ENCODE measurements at places on chromosomes 12 and 14.

- DNase-seq, result no peak
Observed at GRCh38 chr12:75661908-75662307, 150.5 kb upstream of the KRR1 start.

- no peak for DNase-seq
Observed at GRCh38 chr12:111598637-111599452, at the start of gene ATXN2. ATXN2 (minus strand) TSS chr12:111599315; CDS start chr12:111599034, 281 bp downstream.

- no peak for DNase-seq
Observed at GRCh38 chr14:97705976-97706375, 908.8 kb downstream of the VRK1 start.

- no peak for DNase-seq
Observed at GRCh38 chr14:70077720-70078119, 111.0 kb downstream of the SLC8A3 start.

GRCh38 chr14:99575043-99576023 lies 28.7 kb downstream of the CCDC85C start:
- no peak for DNase-seq

GRCh38 chr12:105587237-105587636 lies 256.7 kb downstream of the C12orf75 start:
- DNase-seq, result no peak

GRCh38 chr12:62123721-62124203 lies 136.4 kb upstream of the USP15 start:
- peak; percentile 30 for DNase-seq

DNA sequence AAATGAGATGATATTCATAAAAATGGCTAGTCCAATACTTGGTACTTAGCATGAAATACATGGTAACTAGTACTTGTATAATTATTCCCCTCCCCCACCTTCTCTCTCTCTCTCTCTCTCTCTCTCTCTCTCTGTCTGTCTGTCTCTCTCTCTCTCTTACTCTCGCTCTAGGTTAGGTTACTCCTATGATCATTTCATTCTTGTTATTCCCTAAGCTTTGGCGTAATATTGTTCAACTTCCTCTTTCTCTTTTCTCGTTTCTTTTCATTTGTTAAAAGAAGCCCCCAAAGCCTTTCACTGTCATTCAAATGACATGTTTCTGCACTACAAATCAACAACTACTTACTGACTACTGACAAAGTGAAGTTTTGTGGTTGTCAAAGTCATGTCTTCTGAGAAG lies 89.8 kb downstream of the GRIP1 start:
- no peak for DNase-seq

- DNase-seq, result no peak
Observed at GRCh38 chr14:52029881-52030280, 39.0 kb downstream of the NID2 start.

DNA sequence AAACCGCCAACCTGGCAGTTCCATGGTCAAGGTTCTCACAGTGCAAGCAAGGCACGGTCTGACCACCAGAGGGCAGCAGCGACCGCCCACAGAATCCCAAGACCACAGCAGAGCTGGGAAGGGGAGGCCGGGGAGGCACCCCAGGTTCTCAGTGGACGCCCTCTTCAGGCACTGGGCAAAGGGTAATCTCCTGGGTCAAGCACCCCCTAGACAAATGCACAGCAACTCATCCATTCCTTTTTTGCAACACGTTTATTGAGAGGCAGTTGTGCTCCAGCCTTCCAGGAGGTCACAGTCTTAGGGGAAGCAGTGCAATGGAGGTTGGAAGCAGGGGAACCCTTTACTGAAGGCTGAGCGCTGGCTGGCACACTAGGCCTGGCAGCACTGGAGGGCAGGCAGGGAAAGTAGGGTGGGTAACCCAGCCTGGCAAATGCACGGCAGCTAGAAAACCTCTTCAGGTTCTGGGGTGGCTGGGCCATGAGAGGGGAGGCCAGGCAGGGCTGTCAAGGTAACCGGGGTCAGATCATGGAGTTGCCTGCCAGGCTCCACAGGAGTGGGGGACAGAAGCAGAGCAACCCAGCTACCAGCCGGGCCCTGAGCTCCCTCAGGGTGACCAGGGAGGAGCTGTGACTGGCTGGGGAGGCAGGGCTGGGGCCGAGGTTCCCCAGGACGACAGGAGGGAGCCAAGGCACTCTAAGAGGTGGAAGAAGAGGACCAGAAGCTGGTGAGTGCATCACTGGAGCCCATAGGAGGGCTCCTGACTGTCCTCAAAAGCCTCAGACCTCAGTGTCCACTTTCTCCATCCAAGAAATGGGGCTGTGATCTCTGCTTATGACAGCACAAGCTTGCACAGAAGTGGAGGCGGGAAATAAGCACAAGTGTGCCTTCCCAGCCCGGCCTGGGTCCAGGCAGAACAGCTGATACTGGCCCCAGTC lies 1.8 kb upstream of the RHOF start:
- peak; percentile 78 for DNase-seq

DNA sequence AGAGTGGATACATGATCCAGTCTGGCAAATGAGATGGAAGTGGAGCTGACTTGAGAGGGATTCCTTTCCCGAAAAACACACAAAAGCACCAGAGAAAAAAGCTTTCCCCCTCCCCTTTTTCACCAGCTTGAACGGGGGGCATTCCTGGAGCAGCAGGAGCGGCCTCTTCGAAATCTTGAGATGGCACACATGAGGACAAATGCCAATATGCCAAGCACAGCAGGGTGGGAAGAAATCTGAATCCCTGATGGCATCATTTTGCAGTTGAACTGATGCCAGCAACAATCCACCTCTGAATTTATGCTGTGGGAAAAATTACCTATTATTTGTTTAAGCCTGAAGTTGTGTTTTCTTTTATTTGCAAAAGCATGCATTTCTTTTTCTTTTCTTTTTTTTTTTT lies 29.7 kb upstream of the BICD1 start:
- DNase-seq, result no peak

- DNase-seq, result no peak
Observed at GRCh38 chr12:57451233-57451778, 3.8 kb upstream of the INHBE start.

- no peak for DNase-seq
Observed at GRCh38 chr12:57058454-57058853, 8.5 kb upstream of the MYO1A start.

- no peak for DNase-seq
Observed at GRCh38 chr12:116698116-116698515, 39.8 kb downstream of the SPRING1 start.

GRCh38 chr14:74519316-74520074 lies 25.9 kb downstream of the ISCA2 start:
- DNase-seq, result no peak

GRCh38 chr14:23079716-23080115 lies 15.2 kb downstream of the ACIN1 start:
- no peak for DNase-seq

DNA sequence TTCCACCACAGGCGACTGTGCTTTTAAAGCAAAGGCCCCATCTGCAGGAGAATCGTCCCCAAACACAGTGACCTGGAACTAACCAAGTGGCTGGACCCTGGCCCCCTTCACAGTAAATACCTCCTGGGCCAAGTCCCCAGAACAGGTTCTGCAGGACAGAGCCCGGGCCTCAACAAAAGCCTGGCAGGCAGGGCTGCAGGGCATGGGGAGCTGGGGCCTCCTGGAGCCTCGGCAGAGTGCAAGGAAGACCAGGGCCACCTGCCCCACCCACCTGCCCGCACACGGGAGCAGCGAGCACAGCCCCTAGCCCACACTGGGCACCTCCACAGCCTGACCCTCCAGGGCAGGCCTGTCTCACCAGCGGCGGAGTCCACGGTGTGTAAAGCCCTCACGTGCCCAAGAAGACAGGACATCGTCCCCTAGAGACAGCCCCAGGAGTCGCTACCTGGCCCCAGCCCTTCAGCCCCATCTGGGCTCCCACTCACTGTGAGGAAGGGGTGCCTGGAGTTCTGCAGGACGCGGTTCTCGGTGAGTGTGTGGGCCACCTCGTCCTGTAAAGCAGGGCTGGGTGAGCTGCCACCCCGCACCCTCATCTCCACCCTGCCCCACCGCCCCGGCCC lies 21.0 kb downstream of the AKT1 start:
- DNase-seq, result no peak

GRCh38 chr12:57735952-57736740 lies 2.4 kb downstream of the AGAP2 start:
- no peak for DNase-seq

DNA sequence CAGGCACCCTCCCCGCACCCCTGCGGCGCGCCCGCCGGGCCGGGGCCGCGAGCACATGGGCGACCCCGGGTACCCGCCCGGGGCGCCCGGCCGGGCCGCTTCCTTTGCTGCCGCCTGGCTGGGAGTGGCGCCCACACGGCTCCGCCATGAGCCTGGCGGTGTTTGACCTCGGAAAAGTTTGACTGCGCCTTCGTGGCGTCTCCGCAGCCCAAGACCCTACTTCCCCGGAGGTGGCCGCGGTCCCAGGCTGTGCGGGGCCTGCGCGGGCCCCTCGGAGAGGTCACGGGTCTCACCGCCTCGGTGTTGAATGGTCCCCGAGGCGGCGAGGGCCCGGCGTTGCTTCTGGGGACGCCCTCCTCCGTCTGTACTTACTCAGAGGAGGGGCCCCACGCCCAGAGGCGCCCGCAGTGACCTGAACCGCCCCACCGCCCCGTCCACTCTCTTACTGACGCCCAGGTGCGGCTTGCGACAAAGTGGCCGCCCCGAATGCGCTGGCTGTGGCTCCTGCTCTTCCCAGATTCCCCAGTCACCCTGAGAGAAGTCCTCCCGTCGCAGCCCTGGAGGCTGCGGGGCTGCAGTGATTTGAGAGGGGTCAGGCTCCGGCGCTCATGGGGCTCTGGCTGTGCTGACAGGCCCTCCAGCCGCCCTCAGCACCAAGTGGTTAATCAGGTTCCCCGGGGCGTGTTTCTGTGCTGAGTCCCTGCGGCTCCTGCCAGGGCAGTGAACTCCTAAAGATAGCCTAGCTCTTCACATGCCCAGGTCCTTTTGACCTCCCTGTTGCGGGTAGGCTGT lies 5.8 kb downstream of the KMT5A start:
- DNase-seq, result peak; percentile 41

DNA sequence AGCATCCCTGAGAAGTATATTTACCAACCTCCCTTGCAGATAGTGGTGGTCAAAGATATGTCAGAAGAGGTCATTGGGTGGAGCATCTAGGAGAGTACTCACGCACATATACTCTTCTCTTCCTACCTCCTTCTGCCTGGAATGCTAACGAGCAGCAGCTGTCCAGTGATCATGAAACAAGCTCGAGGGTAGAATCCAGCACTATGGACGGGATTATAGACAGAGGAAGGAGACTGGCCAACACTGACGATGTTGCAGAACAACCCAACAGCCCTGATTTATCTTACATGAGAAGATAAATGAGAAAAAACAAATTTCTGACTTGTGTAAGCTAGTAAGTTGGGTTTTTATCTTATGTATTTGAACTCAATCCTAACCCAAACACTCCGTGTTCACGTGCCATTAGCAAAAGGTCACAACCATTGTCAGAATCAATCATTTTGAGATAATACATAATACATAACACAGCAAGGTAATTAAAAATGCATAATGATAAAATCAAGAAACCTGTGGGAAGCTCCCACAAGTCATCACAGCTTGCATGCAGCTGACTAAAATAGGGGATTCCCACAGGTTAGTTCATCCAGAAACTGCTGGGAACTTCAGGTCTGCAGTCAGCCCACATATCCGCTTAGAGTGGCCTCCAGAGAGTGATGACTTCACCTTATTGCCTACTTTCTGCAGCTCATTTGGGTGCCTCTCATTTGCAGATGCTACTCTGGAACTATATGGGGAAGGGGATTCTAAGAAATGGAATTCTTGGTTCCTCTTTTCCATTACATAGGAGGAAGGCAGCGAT lies 36.3 kb upstream of the STK38L start:
- DNase-seq, result peak; percentile 36

DNA sequence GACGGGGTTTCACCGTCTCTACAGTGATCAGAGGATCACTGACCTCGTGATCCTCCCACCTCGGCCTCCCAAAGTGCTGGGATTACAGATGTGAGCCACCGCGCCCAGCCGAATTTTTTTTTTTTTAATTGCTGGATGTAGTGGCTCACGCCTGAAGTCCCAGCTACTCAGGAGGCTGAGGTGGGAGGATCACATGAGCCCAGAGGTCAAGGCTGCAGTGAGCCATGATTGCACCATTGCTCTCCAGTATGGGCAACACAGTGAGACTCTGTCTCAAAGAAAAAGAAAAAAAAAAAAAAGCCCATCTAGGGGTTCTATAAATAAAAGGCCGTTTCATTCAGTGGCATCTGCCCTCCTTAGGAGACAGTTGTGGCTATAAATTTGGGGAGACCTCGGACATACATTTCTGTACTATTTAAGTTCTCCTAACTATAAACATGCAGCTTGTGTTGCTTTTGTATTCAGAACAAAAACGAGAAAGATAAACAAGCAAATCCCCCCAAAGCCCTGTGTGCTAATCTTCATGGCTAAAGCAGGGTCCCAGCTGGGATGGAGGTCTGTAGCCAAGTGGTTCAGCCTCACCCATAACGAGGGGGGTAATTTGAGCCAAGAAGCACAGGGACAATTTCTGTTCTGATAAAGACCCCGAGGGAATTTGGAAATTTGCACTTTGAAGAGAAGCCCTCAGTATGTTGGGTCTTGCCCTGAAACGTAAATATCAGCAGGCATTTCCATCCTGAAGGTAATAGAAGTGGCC lies 35.0 kb upstream of the BCL7A start:
- DNase-seq, result no peak

GRCh38 chr12:131766382-131767107 lies 55.7 kb downstream of the SFSWAP start:
- DNase-seq, result no peak

DNA sequence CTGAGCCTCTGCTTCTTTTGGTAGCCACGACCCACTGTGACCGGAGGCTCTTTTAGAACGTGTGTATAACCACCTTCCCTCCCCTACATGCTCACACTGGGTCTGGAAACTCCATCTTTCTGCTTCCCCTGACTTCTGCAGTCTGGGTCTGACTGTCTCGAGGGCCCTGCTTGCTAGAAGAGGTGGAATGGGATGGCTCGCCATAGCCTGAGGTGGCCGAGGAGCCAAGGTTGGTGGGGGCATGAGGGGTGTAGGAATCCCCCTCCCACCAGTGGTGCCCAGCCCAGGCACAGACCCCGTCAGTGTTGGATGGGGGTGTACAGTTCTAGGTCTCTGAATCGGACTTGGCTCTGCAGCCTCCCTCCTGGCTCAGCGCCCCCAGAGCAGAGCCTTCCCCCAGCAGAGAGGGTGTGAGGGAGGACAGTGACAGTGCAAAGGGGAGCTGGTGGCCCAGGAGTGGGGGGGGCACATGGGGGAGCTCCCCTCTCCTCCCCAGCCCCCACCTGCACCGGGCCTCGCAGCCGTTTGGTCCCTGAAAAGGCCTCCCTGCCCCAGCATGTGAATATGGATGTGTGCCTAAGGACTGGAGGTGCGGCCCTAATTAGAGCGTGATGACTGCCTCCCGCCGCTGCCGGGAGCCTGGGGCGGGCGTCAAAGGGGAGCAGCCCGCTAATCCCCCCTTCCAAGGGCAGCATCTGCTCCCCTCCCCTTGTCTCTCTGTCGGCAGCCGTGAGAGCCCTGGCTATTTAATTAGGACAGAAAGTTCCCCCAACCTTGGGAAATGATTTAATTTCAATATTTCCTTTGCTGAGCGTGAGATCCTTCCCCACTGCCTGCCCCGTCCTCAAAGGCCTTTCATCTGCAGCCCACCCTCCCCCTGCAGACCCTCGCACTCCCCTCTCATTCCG lies 196.2 kb upstream of the C14orf180 start:
- DNase-seq, result no peak

- DNase-seq, result peak; percentile 8
Observed at GRCh38 chr12:89390802-89391673, 38.7 kb upstream of the DUSP6 start.
